ENCODE measurements at places on chromosomes 7 and 10.

DNA sequence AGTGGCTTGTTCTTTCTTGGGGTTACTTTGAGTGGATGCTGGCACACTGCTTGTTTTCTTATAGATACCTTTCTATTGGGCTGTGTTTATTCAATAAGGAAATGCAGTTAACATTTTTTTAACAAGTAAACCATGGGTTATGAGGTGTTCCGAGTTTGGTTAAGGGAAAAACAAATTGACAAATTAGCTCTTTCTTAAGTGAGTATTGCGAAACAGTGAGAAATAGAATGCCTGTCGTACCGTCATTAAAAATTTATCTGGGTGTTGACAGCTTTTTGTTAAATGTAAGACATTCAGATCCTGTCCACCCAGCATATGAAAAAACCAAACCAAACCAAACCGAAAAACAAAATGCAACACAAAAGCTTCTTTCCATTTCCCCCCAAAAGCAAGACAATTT, 6.2 kb downstream of the CUX1 start:
- DNase-seq, result no peak

- DNase-seq, result no peak
Observed at GRCh38 chr7:125529249-125529648, 599.6 kb upstream of the POT1 start.

- no peak for DNase-seq
Observed at GRCh38 chr7:138047907-138048306, 28.4 kb upstream of the AKR1D1 start.

DNA sequence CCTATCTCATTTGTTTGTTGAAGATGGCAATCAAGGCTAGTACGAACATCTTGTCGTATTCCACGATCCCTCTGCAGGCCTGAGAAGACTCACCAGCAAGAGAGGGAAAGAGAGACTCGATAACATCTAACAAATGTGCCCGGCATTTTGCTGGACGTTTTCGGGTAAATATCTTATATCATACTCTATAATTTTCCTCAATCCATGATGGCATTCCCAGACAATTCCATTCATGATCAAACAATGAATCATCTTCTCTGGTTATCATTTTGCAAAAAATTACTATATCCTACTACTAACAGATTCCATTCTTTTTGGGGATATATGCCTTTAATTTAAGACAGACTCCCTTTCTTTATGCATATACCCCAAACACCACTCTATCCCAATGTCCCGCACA, 118.1 kb downstream of the TYW1B start:
- no peak for DNase-seq

DNA sequence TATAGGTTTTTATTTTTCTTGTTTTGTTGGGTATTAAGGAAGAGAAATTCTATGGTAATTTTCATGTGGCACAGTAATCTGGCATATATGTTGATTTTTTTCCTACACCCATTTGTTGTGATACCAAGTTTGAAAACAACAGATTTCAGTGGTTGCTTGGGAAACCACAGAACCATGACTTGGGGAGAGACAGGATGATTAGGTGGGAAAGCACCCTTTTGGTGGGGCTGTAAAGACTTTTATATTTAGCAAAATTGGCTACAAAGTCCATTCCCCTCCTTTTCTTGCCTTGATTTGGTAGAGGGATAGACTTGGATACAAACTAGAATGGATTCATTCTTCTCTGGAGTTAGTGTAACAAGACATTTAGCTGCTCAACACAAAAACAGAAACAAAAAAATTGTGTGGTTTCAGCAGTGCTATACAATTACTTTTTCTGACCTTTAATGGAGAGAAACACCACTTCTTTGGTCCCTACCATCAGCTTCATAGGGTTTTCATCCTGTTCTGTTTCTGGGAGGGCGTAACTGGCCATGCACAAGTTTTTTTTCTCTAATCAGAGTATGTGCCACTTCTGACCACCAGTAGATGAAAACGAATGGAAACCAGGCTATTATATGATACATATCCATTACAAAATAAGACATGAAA, 52.7 kb downstream of the FIGNL1 start:
- DNase-seq, result no peak

- no peak for DNase-seq
Observed at GRCh38 chr10:119029613-119030420, at the start of gene NANOS1. Gene NANOS1 (plus strand): TSS chr10:119029714. CDS start chr10:119029802, 88 bp downstream.

GRCh38 chr10:48821692-48822091, 117.9 kb downstream of the LRRC18 start:
- no peak for DNase-seq

DNA sequence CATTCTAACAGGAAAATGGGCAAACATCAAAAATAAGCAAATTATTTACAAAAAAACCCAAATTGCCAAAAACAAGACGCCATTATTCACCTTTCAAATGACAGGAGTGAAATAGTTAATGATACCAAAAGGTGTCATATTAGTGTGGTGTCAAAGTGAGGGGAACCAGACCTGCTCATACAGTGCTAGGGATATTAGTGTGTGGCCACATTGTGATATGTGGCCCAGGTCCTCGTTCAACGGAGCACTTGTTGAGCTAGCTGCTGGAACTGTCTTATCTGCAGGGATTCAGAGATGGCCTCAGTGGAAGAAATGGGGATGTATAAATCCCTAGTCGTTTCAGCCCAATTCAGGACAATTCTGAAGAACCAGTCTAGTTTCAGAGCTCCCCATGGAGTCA, 41.2 kb downstream of the GPR85 start:
- DNase-seq, result no peak

- DNase-seq, result no peak
Observed at GRCh38 chr10:42975005-42975493, 101.8 kb upstream of the RET start.

GRCh38 chr10:102598243-102598642, 46.0 kb upstream of the TRIM8 start:
- no peak for DNase-seq

DNA sequence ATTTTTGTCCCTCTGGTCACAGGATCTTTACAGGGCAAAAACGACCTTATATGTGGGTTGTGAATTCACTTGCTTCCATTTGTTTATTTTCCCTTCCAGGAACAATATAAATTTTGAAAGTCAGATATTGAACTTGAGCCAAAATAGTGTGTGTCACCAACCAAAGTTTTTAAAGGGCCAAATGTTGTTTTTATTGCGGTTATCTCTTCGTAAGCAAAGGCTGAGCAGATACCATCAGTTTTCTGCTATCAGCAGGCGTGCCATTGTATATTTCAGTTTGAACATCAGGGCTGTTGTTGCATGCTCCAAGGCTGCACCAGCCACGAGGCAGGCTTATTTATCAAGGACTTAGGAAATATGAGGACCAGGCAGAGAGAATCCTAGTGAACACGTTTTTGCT, 160.3 kb downstream of the PAXIP1 start:
- DNase-seq, result no peak

- no peak for DNase-seq
Observed at GRCh38 chr7:121000081-121000983, 11.8 kb downstream of the CPED1 start.

DNA sequence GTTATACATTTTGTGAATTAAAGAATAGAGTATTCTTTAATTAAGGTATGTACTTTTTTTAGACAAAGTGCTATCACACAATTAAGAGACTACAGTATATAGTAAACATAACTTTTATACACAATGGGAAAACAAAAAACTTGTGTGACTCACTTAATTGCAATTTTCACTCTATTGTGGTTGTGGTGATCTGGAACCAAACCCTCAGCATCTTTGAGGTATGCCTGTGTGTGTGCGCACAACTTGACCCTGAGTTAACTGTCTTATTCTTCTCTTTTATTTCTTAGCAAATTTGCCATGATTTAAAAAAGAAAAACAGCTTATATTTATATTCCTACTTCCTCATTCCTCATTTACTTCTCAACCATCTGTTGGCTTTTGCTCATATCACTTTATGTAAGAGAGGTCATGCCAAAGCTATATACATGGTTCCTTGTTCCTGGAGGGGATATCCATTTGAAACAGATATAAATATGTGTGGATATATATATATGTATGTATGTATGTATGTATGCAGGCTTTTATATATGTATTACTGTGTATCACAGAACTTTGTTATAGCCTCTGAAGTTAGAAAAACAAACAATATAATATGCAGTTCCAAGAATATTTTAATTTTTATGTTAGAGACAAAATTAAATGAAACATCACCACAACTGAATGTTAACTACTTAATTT, 259.5 kb upstream of the HGF start:
- no peak for DNase-seq

GRCh38 chr7:15323550-15323949, 238.3 kb downstream of the AGMO start:
- no peak for DNase-seq

DNA sequence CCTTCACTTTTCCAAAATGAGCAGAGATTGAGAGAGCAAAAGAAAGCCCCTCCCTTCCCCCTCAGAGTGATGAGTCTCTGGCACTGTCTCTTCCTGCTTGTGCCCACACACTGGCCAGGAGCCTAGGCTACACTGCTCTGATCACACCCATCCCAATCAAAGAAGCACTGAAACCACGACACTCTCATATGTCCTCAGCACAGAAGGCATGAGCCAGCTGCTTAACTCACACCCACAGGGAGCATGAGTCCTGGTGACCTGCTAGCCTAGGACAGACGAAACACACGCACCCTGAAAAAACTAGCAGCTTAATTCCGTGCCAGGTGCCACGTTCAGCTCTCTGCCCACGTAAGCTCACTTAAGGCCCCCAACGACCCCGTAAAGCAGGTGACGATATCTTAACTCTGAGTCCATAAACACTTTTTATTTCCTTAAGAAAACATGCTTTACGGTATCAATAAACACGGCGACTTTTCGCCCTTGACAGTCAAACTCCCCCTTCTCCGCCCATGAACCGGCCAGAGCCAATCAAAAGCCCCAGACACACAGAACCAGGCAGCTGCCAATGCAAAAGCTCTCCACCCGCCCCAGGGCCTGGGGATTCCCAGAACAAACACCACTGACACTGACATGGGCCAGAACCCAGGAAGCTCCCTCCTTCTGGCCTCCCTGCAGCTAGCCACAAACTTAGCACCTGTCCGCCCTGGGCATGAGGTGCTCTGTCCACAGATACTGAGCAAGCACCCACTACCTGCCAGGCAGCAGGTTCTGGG, 69.0 kb downstream of the TNRC18 start:
- no peak for DNase-seq

- no peak for DNase-seq
Observed at GRCh38 chr10:109426987-109427386, 496.3 kb downstream of the XPNPEP1 start.

DNA sequence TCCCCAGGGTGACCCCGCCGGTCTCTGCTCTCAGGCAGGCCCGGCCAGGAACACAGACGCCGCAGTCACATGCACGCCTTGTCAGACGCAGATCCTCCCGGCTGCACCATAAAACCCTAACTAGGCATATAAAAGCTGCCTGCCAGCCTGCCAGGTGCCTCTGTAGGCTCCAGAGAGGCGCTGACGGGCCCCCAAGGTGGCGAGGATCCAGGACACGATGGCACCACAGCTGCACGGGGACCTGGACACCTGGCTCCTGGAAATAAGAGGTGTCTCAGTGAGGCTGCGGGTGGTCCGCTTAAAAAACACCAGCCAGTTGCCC, 21.9 kb upstream of the GDF10 start:
- no peak for DNase-seq

GRCh38 chr7:149871576-149871975, 2.2 kb upstream of the ATP6V0E2 start:
- no peak for DNase-seq

GRCh38 chr7:24728503-24729364, 28.5 kb downstream of the GSDME start:
- no peak for DNase-seq

DNA sequence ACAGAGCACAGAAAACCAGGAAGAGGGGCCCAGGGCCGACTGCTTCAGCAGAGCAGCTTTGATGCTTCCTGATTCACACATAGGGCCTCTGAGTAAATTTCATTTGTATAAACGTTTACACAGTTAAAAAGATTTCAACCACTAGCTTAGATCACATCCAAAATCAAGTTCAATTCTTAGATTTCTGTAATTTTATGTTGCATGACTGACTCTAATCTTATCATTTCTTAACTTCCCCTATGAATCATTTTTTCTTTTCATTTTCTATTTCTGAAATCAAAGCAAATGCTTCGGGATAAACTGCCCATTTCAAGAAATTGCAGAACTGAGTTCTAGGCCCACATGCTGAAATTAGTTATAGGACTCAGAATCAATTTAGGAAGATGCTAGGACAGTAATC, 224.7 kb downstream of the INHBA start:
- no peak for DNase-seq

- DNase-seq, result no peak
Observed at GRCh38 chr7:35749556-35749955, 51.3 kb upstream of the SEPTIN7 start.

GRCh38 chr10:13120786-13121499, 21.0 kb downstream of the OPTN start:
- no peak for DNase-seq

DNA sequence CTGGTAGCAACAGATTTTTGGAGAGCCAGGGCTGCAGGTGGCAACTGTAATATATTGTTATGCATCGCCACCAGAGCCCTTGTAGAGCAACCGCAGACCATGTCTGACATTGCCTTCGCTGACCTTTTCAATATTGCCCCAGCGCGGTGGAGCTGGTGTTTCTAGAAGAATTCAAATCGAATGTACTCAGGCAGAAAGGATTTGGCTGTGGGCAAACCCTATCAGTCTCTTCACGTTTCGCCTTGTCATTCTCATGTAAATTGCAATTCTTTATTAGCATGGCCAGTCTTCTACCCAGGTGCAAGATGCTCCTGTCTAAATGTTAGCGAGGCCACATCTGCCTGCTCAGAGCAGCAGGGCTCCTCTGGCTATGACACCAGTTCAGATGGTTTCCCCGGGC, 490.2 kb upstream of the AUTS2 start:
- no peak for DNase-seq

- DNase-seq, result no peak
Observed at GRCh38 chr7:4682621-4683042, 537 bp downstream of the FOXK1 start.

GRCh38 chr10:119183664-119184412, 5.2 kb upstream of the PRDX3 start:
- DNase-seq, result no peak

DNA sequence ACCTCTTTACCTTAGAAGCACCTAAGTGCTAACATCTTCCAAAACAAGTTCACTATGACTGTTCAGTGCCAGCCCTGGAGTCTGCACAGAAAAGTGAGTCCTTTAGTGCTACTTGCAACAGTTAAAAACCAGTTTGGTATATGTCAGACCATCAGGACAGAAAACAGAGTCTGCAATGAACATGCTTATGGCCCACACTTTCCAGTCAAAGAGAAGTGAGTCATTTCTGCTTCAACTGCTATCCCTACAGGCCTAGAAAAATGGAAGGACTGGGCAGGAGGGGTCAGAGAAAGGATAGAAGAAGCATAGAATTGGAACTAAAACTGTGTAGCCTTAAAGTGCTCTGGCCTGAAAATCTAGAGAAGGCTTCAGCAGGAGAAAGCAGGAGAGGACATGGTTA, 108.0 kb downstream of the PDE1C start:
- no peak for DNase-seq

- no peak for DNase-seq
Observed at GRCh38 chr7:73727952-73728351, 8.5 kb upstream of the STX1A start.

- DNase-seq, result no peak
Observed at GRCh38 chr7:8455426-8455825, 22.0 kb downstream of the NXPH1 start.
